NCI-H2081 (cell line): ENCODE measurements at places on chromosomes 12 and 14.

- DNase-seq, result no peak
Observed at GRCh38 chr12:48508987-48509386, 16.4 kb upstream of the OR8S1 start.

GRCh38 chr14:54603362-54603761, 36.4 kb downstream of the SAMD4A start:
- no peak for DNase-seq

GRCh38 chr12:105330931-105331804, 677 bp downstream of the C12orf75 start:
- DNase-seq, result peak; percentile 42

GRCh38 chr12:91892081-91892855, 253.4 kb downstream of the BTG1 start:
- DNase-seq, result no peak

DNA sequence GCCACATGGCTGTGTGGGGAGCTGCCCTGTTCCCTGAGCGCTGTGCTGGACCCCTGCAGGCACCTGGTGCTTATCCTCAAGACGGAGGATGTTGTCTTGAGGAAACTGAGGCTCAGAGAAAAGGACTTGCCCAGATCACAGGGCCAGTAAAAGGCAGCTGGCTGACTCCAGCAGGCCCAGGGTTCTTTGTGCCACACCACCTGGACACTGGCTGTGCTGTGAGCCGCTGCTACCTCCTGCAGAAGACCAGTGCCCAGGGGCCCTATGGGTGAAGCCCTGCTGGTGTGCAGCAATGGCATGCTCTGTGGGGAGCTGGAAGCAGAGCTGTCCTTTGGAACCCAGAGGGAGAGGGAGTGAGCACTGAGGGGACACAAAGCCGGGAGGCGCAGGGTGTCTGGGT, 75.9 kb downstream of the DDX51 start:
- no peak for DNase-seq

- no peak for DNase-seq
Observed at GRCh38 chr12:19095331-19095730, 34.2 kb upstream of the PLEKHA5 start.

GRCh38 chr14:30194741-30195148, 267.1 kb upstream of the PRKD1 start:
- DNase-seq, result no peak

DNA sequence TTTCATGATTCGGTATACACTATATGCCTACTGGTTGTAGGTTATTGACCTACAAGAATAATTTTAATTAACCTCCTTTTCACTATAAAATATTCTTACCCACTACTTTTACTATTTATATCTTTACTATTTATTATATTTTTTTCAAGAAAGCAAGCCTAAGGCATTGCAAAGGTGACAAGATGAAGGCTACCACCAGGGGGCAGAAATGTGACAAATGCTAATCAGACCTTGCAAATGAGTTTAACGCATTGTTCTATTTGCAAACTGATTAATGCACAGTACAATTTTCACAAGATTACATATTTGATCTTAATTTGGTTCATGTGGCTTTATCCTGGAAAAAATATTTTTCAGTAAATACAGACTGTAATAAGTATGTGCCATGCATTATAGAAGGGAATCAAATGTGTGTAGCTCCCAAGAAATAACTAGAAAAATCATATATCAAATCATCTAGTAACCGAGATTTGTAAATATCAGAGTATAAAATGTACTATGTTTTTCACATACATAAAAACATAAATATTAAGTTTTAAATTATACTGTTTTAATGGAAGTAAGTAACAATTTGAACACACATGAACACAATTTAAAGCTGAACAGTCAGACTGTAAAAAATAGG, 107.0 kb downstream of the ADAMTS20 start:
- peak; percentile 60 for DNase-seq

- no peak for DNase-seq
Observed at GRCh38 chr12:4145990-4146859, 127.3 kb upstream of the CCND2 start.

- no peak for DNase-seq
Observed at GRCh38 chr14:103423050-103423461, 37.8 kb downstream of the MARK3 start.

DNA sequence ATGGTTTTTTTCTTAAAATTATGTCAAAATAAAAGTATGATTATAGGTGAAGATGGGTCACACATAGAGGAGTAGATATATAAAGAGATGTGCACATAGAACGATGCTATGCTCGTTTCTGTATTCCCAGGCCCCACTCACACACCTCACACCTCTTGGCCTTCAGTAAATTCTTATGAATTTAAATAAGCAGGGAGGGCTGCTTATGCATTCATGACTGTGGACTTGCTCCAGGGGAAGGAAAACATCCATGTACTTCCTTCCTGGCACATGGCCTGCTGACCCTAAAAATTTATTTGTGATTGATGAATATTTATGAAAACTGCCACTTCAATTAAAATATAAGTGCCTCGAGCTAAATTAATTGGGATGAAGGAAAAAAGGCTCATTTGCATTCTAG, 1306.7 kb upstream of the TMEM132C start:
- no peak for DNase-seq

GRCh38 chr14:39873791-39874190, 441.6 kb upstream of the FBXO33 start:
- DNase-seq, result peak; percentile 9

GRCh38 chr14:59439256-59439965, 25.8 kb downstream of the GPR135 start:
- DNase-seq, result no peak

DNA sequence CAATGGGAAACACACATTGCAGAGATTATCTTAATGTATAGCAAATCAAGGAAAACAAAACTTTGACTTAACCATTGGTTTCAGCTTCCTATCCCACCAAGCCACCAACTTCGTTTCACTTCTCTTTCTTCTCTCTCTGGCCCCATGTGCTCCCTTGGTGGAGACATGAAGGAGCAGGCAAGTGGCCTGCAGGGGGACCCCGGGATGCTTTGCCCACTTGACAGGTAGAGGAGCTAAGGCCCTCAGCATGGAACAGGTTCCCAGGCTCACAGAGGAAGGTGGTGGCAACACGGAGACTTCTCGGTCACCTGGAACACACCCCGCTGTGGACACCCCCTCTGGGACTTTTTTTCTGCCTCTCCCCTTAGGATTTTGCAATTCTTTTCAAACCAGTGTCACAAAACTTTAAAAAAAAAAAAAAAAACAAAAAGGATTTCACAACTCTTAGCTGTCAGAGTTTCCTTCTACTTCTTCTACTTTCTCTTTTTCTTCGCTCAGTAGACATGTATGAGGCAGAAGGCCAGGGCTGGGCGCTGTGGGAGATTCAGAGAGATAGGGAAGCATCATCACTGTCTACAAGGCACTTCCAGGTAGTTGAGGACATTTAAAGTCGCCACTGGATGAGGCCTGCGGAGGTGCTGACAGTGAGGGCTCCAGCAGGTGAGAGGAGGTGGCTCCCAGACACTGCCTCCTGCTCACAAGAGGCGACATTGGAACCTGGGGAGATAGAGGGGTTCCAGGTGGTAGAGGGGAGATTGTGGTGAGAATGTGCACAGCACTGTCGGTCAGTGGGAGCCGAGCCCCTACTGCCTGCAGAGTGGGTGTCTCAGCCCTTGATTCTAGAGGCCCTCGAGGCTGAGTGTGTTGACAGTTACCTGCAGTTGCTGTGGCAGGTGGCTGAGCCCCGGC, 119.6 kb downstream of the GCH1 start:
- DNase-seq, result peak; percentile 21

DNA sequence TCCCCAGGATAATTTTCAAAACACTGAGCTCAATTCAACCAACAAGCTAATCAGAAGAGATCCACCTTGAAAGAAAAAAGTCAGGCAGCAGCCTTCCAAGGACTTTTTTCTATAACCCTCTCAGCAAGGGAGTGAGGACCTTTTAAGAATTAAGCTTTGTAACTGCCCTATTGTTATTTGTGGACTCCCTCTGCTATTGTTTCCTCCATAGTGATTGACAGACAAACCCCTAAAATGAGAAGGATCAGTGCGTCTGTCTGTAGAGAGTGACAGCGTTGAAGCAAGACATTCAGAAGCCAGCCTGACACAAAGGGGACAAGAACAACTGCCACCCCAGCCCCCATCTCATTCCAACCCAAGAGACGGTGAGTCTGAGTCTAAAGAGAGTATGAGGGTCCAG, 30.3 kb upstream of the BTG1 start:
- DNase-seq, result no peak

DNA sequence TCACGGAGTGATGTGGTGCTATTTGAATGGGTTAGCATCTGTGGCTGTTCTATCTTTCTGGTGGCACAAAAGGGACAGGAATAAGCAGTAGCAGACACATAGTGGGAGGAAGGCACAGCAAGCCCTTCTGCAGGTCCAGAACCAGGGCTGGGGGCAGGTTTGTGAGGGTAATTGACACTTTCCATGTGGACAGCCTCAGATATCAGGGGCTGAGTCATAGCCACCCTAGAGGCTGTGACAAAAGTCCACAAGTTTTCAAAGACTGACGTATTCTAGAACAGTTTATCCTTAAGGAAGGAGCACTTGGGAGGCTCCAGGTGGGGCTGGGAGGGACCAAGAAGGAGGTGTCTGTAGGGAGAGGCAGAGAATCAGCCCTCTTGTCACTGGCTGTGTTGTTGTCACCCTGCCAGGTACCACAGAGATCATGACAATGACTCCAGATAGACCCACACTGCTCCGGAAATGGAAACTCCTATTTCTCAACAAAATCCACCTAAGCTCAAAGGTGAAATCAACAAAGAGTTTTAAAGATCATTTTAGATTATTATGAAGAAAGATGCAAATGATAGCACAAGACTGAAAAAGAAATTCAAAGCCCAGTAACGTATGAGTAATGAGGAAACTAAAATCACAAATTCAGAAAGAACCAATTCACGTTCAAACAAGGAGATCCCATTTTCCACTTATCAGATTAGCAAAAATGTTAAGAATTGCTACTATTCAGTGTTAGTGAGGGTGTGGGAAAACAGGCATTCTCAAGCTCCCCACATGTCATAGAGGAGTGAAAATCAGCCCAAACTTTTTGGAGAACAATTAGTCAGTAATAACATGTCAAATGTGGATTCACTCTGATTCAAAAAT, 48.3 kb downstream of the NFKBIA start:
- DNase-seq, result no peak

- no peak for DNase-seq
Observed at GRCh38 chr12:30973175-30973574, 46.6 kb downstream of the TSPAN11 start.

DNA sequence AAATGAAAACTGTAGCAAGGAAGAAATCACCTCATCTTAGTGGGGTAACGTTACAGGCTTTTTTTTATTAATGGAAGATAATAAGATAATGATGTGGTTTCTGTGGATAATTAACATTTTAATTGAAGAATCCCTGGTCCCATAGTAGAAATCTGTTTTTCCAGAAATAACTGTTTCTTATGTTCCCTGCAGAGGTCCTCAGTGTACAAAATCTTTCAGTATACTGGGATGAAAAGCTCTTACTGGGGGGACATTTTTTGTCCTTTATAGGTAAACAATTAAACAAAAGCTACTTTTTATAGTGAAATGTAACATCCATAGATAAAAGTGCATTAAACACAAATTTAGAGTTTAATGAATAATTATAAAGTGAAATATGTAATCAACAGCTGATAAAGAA, 312.2 kb downstream of the ATXN7L3B start:
- no peak for DNase-seq

- DNase-seq, result peak; percentile 37
Observed at GRCh38 chr12:54294152-54294952, 6.5 kb downstream of the NFE2 start.

DNA sequence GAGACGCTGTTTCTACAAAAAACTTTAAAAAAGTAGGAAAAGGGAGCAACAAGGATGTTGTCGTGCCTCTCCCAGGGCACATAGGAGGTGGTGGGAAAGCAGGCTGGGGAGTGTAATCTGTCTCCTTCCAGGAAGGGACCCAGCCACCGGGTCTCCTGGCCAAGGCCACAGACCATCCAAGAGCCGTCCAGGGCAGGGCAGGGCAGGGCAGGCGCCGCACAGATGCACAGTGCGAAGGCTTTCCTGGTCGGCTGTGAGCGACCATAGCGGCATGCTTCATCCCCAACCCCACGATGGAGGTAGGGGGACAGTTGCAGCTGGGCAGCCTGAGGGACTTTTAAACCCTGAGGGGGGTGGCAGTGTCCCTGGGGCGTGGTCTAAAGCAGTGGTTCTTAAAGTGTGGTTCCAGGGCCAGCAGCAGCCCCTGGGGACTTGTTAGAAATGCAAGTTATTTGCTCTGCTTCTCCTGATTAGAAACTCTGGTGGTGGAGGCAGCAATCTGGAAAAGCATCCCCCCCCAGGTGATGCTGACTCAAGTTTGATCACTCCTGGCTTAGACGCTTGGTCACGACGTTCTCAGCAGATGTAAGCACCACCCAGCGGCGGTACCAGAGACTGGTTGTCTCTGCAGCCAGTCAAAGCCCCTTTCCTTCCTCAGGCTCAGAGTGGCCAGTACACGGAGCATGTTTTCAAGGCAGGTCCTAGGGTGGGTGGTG, 197.4 kb upstream of the PRMT8 start:
- no peak for DNase-seq

DNA sequence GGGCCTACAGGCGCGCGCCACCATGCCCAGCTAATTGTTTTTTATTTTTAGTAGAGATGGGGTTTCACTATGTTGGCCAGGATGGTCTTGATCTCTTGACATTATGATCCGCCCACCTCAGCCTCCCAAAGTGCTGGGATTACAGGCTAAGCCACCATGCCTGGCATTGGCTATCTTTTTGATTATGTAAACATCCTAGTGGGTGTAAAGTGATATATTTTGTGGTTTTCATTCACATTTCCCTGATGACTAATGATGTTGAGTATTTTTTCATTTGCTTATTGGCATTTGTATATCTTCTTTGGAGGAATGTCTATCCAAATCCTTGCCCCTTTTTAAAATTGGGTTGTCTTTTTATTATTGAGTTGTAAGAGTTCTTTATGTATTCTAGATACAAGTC, 16.3 kb downstream of the CREBL2 start:
- DNase-seq, result no peak

DNA sequence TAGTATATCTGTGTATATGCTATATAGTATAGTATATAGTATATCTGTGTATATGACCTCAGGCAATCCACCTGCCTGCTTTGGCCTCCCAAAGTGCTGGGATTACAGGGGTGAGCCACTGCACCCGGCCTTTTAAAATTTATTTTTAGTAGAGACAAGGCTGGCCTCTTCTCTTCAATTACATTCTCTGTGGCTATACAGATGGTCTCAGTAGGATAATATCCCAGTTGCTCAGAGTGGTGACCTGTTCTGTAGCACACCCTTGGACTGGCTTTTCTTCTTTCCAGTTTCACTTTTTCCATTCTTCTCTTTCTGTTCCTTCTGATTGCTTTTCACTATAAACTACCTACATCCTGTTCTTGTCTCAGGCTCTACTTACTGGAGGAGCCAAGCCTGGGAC, 3.1 kb upstream of the NFATC4 start:
- DNase-seq, result no peak

GRCh38 chr14:60353420-60353819, 104.4 kb downstream of the PPM1A start:
- no peak for DNase-seq

DNA sequence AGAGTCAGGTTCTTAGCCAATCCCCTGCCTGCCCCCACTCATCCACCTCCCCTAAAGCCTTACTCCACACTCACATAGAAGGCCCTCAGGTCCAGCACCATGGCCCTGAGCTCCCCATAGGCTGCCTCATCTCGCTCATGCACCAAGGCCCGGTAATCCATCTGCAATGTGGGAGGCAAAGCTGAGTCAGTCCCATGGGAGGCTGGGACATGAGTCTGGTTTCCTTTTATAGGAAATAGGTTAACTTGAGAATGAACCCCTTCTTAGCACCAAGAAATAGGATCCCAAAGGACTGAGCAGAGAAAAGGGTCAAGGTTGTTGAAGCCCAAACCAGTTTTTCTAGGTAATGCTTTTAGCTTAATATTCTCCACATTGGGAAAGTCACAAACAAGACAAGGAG, 2.1 kb upstream of the EMC9 start:
- DNase-seq, result no peak
